ENCODE measurements at places on chromosomes 3 and 15.

DNA sequence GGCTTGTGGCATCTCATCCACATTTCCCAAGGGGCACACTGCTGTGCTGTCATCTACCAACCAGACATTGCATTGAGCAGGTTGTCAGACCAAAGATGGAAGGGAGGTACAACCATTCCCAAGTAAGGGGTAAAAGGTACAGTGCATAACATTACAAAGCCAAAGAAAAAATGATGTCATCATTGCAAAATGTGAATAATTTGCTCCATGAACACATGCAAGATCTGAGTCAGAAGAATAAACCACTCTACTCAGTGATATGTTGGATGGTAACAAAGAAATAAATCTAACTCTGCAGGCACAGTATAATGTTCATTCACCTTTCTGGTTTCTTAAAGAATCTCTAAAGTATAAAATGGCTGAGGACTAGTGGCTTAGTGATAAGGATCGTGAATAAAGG is 202.7 kb downstream of the MAGI1 start:
- no peak for DNase-seq

DNA sequence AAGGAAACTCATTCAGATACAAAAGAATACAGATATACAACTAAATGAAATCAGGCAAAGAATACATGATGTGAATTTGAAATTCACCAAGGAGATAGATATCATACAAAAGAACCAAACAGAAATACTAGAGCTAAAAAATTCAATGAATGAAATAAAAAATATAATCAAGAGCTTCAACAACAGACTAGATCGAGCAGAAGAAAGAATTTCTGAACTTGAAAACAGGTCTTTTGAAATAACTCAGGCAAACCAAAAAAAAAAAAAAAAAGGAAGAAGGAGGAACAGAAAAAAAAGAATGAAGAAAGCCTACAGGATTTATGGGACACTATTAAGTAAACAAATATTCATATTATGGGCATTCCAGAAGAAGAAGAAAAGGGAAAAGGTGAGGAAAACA is 137.8 kb downstream of the DMXL2 start:
- DNase-seq: no peak

DNA sequence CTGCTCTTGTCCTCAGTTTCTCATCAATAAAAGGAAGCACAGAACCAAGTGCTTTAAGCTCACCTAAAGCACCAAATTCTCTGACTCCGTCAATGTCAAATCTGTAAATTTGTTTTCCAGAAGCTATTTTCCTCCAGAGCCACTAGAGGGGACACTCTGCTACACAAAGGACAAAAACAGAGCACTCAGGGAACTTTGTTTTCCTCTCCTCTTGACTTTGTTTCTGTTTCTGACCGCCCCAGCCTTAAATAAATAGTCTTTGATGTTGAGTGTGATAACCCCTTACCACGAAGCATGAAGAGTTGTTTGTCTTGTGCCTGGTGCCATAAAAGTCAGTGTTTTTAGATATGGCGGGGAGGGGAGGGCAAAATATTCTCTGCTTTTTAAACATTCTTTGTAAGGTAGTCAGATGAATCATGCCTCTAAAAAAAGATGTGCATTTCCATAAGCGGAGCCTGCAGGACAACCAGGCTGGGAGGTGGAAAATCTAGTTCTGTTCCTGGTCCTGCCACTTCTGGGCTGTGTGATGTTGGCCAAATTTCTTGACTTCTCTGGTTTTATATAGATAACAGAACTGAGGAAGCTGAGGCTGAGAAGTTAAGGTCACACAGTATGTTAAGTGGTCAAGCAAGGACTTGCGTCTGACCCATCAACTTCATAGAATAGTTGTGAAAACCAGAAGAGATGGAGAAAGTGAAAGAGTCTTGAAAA is 7.3 kb upstream of the ZBTB38 start:
- no peak for DNase-seq

DNA sequence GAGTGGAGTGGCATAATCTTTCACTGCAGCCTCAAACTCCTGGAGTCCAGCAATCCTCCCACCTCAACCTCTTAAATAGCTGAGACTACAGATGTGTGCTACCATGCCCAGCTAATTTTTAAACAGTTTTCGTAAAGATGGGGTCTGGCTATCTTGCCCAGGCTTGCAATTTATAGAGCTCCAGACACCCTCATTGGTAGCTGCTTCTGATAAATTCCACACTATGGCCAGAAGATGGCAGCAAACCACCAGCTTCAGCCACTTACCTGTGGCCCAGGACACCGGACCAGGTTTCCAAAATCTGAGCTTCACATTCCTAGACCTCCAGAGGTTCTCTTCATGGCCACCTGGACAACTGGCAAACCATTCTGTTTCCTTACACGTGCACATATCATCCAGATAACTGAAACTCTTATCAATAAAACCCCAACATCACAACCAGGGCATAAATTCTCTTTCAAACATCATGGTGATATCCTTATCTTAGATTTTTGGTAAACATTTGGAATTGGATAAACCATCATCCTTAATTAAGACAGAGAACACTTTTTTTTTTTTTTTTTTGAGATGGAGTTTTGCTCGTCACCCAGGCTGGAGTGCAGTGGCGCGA is 28.9 kb downstream of the FBXW12 start:
- DNase-seq: peak; percentile 46

DNA sequence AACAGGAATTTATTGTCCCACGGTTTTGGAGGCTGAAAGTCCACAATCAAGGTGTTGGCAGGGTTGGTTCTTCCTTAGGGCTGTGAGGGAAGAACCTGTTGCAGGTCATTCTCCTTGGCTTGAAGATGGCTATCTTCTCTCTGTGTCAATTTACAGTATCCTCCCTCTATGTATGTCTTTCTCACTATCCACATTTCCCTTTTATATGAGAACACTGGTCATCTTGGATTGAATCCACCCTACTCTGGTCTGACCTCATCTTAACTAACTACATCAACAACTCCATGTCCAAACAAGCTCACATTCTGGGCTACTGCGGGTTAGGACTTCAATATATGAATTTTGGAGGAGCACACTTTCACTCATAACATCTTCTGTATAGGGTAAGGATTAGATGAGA is 61.9 kb downstream of the CLDN1 start:
- no peak for DNase-seq

DNA sequence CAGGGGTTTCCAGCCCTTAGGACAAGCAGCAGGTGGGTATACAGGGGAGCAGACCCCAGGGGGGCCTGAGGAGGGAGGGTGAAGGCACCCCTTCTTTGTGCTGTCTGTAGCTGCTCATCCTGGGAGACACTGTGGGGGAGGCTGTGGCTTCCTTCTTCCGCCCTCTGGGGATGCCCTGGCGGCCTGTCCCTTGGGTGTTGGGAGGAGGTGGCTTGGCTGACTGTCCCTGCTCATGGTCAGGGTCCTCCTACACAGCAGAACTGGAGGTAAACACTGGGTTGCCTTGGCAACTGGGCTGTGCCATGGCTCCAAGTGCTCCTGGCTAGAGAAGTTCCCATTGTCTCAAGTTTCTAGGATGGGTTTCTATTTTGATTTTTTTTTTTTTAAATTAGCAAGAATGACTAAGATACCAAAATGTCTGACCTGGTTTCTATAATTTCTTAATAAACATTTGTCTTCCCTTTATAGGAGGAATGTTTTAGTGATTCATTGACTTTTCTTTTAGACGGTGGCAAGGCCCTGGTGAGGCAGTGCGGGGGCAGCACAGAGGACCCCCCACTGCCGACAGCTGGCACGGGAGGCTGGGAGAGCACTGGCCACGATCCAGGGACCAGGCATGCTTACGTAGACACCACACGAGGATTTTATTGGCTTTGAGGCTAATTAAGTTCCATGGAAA is 12.4 kb downstream of the KLF13 start:
- no peak for DNase-seq

Measured in activated naive CD8-positive, alpha-beta T cell treated with anti-CD3 and anti-CD28 coated beads, Interleukin-2, amount 10 ng/mL, durations not matched to agents 7 days and 5 days (primary cell).